Stimulated activated CD8-positive, alpha-beta memory T cell treated with anti-CD3 and anti-CD28 coated beads, Interleukin-15, amount 100 ng/mL, for 1 hour (primary cell): ENCODE measurements at places on chromosomes 1 and 21.

DNA sequence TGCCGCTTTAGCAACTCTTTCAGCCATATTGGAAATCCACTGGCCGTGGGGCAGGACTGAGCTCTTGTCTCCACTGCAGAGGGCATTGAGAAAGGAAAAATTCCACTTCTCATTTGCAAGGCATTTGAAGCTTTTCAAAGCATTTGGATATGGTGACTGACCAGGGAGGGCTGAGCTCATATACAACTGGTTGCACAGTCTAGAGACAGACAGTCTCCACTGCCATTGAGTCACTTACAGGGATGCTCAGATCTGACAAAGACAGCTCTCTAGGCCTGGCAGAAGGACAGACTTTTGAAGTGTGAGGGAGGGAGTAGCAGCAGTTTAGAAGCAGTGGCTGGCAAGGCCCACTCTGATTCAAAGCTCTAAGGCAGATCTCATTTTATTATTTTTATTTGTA lies 24.2 kb downstream of the NCF2 start:
- DNase-seq: no peak

DNA sequence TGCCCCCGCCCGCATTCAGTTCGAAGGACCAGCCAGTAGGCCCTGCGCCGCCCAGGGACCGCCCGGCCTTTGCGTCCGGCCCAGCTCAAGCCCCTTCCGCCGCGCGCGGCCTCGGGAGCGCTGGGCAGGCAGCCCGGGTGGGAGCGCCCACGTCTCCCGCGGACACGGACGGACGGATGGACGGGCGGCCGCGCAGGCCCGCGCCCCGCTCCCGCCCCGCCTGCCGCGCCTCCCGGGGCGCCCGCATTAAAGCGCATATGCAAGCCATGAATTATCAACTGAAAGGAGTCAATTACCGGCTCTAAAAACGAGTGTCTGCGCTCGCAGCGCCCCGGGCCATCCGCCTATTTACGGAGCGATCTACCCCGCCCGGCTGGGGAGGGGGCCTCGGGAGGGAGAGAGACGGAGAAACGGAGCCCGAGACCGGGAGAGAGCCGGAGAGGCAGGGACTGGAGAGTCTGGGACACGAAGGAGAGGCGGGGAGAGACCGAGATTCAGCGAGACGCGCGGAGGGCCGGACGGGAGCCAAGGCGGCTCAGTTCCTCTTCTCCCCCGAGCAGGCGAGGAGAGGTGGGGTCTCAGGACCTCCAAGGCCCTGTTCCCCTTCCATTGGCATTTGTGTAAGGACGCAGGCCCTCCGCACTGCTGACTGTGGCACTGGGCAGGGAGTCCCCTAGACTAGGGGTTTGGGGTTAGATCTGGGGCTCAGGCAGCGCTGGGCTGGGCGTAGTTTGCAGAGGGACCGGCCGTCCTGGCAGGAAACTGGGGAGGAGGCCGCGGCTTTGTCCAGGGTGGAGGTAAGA lies 41.3 kb upstream of the DMBX1 start:
- DNase-seq: no peak

DNA sequence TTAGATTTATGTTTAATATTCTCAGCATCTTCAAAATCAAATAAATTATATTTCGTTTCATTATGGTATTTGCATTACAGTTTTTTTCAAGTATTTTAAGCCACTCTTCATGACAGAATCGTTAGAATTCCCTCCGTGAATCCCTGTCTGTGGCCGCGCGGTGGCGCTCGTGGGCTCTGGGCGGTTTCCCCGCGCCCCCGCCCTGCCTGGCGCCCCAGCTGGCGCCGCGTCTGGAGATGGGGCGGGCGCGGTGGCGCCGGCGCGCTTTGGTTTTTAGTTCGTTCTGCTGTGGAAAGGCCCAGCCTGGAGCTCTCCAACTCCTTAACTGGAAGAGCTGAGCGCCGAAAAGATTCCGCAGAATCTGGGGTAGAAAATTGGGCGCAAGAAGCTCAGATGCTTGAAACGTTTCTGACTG lies 25.7 kb downstream of the PRMT2 start:
- DNase-seq: no peak

- no peak for DNase-seq
Measured at GRCh38 chr21:39315603-39316445, 2.4 kb upstream of the BRWD1 start.

- no peak for DNase-seq
Measured at GRCh38 chr1:174678657-174679056, 230.9 kb downstream of the GPR52 start.
